ENCODE measurements at places on chromosomes 5 and 9.

- no peak for DNase-seq
Measured at GRCh38 chr5:125227333-125228095, 481.1 kb upstream of the ZNF608 start.

- DNase-seq: no peak
Measured at GRCh38 chr5:145915970-145916638, 20.3 kb upstream of the SH3RF2 start.

DNA sequence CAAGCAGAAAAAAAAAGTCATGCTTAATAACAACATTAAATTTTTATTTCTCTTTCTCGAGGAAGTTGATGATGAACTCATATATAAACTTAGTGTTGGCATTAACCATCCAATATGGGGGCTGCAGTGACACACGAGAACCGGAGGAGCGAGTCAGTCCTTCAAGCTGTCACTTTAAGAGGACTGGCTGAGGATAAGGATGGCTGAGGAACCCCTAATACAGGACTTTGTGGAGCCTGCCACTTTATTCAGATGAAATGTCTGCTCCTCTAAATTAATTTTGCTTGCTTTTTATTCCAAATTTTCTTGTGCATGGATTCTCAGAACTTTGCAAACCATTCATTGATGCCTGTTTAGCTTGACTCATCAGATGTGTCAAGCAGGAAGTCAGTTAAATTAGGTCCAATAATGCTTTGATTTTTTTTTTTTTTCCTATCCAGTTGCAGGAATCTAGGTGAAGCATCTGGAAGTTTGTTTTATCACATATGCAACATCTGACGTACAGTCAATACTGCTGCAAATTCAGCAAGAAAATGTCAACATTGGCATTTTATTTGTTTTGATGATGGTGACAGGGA lies 144.2 kb upstream of the COL5A1 start:
- DNase-seq: no peak

- no peak for DNase-seq
Measured at GRCh38 chr5:153900703-153901395, 137.9 kb downstream of the FAM114A2 start.

- DNase-seq: peak; percentile 31
Measured at GRCh38 chr9:125700791-125701190, 6.2 kb downstream of the MAPKAP1 start.

GRCh38 chr5:32692036-32692746 lies 18.9 kb upstream of the NPR3 start:
- no peak for DNase-seq

DNA sequence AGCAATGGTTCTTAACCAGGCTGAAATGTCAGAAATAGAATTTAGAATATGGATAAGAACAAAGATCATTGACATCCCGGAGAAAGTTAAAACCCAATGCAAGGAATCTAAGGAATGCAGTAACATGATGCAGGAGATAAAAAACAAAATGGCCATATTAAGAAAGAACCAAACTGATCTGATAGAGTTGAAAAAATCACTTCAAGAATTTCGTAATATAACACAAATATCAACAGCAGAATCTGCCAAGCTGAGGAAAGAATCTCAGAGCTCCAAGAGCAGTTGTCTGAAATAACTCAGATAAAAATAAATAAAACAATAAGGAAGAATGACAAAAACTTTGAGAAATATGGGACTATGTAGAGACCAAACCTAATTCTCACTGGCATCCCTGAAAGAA lies 37.8 kb upstream of the TAS2R1 start:
- DNase-seq: no peak

DNA sequence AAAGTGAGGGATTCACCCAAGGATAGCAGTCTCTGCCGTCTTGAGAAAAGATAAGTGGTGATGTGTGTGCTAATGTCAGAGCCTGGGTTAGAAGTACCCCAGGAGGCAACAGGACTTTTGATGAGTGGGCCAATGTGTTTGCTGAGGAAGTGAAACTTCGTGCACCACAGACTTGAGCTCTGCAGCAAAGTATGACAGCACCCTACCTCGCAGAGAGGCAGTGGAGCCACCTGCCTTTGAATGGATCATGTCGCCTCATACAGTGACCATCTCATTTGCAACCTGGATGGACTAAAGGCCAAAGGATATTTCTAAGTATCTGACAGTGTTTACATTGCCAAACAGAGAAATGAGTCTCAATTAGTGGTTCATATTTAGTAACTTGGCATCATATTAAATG lies 593.9 kb upstream of the GRAMD2B start:
- DNase-seq: no peak

DNA sequence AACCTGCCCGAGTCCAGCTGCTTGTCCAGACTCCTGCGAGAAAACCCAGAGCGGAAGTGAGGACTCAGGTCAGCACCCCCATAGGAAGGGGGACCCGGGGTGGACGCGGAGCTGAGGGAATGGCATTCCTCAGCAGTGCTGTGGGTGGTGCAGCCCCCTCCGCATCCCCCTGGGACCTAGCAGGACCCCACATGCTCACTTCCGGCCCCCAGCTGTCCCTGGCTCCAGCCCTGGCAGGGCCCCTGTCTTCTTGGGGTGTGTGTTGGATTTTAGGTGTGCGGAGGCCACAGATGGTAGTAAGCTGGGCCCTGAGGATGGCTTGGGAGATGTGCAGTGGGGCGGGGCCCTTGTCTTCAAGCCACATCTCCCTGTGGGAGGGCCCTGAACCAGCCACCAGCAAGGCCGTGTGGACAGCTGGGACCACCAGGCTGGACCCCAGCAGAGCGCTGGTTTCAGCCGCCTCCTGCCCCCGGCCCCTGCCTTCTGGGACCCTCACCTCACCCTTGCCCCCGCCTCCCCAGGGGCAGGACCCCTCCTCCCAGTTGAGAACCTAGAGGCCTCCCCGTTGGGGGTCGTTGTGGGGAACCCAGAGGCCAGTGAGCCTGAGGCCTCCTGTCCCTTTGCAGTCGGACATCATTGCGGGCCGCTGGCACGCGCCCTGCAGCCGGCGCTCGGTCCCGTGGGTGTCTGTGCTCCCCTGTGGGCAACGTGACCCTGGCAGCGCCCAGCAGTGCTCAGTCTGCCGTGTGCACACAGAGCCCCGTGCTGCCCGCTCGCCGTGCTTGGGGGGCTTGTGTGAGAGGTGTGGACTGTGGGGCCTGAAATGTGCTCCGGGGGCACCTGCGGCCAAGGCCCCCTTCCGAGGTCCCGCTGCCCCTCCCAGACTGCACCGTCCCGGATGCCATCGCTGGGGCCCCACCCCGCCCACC lies 10.8 kb upstream of the SLC9A3 start:
- DNase-seq: no peak
